Uterus (tissue), 4 donors: ENCODE measurements at places on chromosomes 16 and 17.
A peak's percentile ranks its signal among the peaks of the same experiment; 100 is the strongest.

DNA sequence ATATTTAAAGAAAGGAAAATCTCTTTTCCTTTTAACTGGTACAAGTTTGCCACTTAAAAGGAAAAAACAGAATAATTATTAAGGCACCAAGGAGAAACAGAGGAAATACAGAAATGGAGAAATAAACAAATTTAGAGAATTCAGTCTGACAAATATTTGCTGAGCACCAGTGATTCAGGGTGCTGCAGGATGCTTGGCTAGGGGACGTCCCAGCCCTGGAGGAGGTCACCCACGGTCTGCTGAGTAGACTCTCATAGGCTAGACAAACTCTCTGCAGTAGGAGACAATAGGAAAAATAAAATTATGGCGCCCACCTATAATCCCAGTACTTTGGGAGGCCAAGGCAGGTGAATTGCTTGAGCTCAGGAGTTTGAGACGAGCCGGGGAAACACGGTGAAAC is 15.9 kb downstream of the C1QTNF1 start:
- DNase-seq, result no peak

- DNase-seq, result no peak
Observed at GRCh38 chr16:56842133-56842532, 22.9 kb upstream of the SLC12A3 start.

- no peak for DNase-seq
Observed at GRCh38 chr17:17060930-17061329, 18.7 kb downstream of the MPRIP start.

DNA sequence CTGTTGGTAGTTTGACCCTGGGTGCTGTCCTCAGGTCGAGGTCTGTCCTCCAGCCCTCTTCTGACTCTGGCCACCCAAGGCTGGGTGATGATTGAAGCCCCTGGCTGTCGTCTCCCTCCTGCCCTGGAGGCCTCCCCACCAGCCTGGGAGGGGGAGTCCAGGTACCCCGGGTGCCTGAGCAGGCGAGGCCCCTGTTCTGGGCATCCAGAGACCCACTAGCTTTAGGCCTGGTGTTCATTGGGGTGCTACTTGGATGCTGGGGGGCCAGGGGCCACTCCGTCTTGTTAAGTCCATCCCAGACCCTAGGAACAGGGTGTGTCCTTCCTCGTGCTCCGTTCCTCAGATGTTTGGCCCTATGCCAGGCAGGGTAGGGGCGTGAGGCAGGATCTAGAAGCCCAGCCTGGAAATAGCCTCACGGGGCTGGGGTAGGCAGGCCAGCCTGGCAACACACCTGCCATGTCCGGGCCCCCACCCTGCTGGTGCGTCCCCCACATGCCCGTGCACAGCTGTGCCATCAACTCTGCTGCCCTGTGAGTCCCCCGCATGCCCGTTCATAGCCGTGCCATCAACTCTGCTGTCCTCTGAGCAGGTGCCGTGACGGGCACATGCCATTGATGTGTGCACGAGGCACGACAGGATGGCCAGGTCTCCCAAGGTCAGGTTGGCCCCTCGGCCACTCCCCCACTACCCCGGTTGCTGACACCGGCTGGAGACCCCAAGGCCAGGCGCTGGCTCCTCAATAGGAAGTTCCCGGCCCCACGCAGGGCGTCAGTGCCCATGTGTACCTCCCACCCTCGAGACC is 36.9 kb downstream of the GINS2 start:
- DNase-seq, result peak; percentile 72

DNA sequence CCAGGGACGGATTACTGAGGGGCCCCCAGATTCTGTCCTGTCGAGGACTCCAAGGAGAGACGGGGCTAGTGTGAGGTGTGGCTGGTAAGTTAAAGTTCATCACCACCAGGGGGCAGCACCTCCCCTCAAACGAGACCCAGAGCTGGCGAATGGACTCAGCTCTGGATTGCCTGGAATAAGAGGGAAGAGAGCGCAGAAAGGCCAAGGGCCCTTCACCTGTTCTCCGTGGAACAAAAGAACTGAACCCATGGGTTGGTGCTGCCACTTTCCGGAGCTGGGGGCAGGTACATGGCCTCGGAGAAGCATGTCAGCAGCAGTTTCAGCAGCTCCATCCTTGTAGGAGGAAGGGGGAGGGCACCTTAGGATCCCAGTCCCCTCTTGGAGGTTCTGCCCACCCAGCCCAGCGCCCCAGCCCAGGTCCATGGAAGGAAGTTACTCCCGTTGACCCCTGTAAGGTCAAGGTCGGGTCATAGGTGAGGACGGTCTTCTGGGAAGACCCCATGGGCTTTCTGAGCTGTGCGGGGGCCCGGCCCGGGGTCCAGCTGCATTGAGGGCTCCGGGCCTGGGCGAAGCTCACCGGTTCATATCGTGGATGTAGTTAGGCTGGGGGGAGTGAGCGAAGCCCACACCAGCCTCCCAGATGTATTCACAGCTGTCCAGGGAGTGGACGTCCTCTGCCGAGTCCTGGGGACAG is 10.8 kb downstream of the HID1 start:
- peak; percentile 91 for DNase-seq

- DNase-seq, result peak; percentile 71
Observed at GRCh38 chr16:69930117-69930776, 20.9 kb upstream of the CLEC18A start.

DNA sequence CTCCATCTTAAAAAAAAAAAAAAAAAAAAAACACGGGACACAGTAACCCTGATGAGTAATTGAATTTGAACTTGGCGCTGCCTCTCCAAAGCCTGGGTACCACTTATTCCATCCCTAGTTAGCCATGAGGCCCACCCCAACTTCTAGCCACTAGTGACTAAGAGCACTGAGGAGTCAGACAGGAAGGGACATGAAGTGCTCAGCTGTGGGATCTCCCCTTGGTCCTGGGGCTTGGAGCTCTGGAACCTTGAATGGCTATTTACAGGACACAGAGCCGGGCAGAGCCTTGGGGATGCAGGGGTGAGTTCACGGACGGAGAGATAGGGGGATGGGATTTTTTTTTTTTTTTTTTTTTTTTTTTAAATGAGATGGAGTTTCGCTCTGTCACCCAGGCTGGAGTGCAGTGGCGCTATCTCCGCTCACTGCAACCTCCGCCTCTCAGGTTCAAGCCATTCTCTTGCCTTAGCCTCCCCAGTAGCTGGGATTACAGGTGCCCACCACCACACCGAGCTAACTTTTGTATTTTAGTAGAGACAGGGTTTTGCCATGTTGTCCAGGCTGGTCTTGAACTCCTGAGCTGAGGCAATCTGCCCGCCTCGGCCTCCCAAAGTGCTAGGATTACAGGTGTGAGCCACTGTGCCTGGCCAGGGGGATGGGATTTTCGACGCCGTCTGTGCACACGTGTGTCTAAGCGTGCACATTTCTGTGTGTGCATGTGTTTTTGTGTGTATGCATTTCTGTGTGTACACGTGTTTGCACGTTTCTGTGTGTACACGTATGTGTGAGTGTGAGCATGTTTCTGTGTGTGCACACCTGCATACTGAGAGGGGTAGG is 20.4 kb upstream of the CIBAR2 start:
- DNase-seq, result no peak

GRCh38 chr17:1377334-1377733 is 22.7 kb downstream of the YWHAE start:
- DNase-seq, result no peak

- peak; percentile 62 for DNase-seq
Observed at GRCh38 chr17:80455336-80455710, 21.1 kb downstream of the NPTX1 start.
